Activated CD4-positive, alpha-beta memory T cell treated with anti-CD3 and anti-CD28 coated beads for 36 hours (primary cell): ENCODE measurements at places on chromosomes 12 and 14. TPM values are rescaled to one million over a fixed set of nuclear protein-coding genes. Genes with fewer than 3 reads are reported as not detected.

GRCh38 chr14:35229792-35230089 lies 62.4 kb upstream of the PSMA6 start:
- DNase-seq = no peak

DNA sequence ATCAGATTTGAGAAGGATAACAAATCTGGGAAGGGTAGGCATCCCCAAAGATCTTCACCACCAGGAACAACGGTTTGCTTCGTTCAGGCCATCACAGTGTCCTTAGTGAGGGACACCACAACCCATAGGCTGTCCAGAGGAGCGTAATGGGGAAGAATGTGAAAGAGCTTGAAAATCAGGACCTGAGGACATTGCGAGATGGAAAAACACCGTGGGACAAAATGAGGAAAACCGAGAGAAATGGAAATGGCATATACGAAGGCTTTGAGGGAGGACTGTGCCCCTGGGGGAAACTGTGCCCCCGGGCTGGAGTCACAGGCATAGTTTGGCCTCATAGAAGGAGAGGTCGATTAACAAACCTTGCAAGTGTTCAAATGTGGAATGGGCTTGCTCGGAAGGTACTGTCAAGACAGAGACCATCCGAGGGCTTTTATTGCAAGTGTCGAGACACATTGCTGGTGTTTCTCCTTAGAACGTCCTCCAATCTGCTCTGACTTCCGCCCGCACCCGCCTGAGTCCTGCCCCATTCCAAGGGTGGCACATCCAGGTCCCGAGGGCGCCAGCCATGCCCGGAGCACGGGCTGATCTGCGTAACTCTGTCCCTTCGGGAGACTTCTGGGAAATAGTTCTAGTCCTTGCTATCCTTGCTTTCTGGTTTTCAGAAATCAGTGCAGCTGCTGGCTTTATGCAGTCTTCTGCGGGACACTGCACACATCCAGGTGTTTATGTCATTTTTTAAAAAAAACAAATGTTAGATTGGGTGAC lies 885 bp upstream of the PALS1 start:
- peak; percentile 47 for DNase-seq

DNA sequence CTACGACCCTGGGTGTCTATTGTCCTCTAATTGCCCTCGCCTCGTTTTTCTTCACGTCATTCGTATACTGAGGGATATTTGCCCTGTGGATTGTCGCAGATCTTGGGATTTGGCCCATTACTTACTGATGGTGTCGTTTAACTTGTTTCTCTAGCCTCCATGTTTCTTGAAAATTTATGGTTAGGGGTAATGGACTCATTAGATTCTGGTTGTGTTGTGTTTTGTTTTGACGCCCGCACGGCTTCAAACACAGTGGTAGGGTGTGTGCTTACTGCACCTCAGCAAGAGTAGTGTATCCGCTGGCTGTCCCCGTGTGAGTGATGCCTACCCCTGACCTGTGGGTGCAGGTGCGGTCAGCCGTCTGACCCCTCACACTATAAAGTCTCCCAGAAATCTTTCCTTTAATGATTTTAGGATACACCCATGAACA lies 874 bp upstream of the RNU6-8 start:
- peak; percentile 34 for DNase-seq

DNA sequence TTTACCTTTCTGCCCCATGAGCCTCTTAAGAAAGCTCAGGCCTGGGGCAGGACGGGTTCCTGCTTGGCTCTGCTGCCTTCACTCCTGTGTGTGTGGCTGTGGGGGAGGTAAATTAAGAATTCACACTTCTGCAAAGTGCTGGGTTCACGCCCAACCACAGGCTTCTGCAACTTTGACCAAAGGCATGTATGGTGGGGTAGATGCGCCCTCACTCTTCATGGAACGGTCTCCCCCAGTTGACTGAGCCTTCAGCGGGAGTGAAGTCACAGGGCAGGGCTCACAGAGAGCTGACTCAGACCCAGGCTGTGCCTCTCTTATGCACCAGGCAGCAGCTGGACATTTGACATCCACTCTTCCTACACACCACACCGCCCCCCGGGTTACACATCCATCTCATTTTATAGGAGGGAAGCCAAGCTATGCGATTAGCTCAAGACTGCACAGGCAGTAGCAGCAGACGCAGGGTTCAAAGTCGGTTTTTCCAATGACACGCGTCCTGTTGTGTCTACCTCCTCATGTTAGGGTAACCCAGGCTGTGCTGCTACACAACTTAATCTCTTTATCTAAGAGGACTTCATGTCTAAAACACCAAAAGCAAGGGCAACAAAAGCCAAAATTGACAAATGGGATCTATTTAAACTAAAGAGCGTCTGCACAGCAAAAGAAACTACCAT lies 15.4 kb upstream of the BCL11B start:
- peak; percentile 24 for DNase-seq

DNA sequence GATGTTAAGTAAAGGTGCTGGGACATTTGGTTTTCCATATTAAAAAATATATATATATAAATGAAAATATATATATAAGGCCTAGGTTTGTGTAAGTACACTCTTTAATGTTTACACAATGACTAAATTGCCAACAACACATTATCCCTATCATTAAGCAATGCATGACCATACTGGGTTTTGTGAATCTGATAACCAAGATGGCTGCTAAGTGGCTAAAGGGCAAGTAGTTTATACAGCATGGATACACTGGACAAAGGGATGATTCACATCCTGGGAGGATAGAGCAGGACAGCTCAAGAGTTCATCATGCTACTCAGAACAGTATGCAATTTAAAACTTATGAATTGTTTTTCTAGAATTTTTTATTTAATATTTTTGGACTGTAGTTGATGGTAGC lies 89.3 kb downstream of the FIGNL2 start:
- DNase-seq = no peak

DNA sequence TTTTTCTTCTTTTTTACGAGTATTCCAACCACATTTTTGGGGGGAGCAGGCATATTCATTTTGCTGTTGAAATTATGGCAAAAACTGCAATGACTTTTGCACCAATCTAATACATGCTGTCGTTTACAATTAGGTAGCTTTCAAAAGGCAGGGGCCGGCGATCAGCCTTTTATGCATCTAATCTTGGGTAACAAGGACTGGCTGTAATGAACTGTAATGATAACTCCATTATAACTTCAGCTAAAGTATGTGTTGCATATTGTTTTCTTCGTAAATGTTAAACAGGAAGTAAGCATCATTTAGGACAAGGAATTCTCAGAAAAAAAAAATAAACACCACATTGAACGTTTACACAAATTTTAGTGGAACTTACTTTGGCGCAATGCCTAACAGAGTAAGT lies 30.3 kb upstream of the KLRF1 start:
- DNase-seq = no peak

Gene NEDD1
- 55.4 TPM for total RNA-seq

- DNase-seq = no peak
These were observed 15.6 kb upstream of the PLEKHD1 start for GRCh38 chr14:69468949-69469348.

- no peak for DNase-seq
These were observed 205.3 kb upstream of the NAV3 start for GRCh38 chr12:77625441-77625840.

DNA sequence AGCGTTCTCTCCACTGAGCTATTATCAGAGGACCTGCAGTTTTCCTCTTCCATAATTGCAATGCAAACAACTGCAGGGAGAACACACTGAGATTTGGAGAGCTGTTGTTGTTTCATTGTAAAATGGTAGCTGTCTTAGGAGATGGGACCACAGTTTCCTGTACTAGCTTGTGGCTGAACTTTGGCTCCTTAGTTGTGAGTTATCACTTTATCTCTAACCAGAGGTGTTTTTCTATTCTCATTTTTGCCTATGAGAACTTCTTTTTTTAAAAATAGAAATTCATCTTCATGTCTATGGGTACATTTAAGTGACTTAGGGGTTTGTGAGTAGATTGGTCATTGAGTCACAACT lies 216.5 kb downstream of the SLC38A4 start:
- no peak for DNase-seq

- no peak for DNase-seq
These were observed 30.4 kb downstream of the SOAT2 start for GRCh38 chr12:53133722-53134121.

- DNase-seq = no peak
These were observed 23.0 kb downstream of the VPS37B start for GRCh38 chr12:122872815-122873361.

GRCh38 chr14:68680541-68681051 lies 112.3 kb downstream of the ZFP36L1 start:
- DNase-seq = no peak

- DNase-seq = no peak
These were observed 305.0 kb downstream of the NELL2 start for GRCh38 chr12:44571006-44571550.

- no peak for DNase-seq
These were observed 345.0 kb downstream of the FOXG1 start for GRCh38 chr14:29111554-29111953.

Gene UNC79
- not detected for total RNA-seq

- no peak for DNase-seq
These were observed 441.8 kb upstream of the FLRT2 start for GRCh38 chr14:85088192-85088591.
